ENCODE measurements at places on chromosomes 3 and 15.

DNA sequence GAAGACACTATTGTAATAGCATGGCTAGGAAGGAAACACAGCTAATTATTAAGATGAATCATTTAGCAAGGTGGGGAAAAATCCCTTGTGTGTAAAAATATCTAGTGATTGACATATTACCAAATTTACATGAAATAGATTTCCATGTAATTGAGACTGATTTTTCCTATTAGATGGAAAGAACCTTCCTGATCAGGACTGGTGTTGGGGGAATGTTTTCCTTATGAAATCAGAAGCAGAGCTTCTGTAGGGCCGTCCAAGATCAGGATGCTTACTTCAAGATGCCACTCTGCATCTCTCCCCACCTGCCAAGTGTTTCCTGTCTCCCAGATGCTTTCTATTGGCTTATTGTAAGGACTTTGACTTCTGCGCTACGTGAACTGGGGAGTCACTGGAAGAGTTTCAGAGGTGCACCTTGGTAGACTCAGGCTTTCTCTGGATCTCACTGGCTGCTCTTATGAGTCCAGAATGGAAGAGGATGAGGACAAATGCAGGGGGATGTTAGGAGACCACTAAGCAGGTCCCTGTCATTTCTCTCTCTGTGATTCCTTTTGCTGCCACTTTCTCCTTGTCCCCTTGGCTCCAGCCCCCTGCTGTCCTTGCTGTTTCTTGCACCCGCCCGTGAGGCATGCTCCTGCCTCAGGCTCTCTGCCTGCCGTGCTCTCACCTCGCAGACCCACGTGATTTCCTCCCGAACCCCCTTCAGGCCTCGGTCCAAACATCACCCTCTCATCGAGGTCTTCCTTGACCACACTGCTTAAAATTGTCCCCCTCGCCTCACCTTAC is 30.1 kb downstream of the BTD start:
- no peak for DNase-seq

- no peak for DNase-seq
These were observed 7.9 kb downstream of the FAH start for GRCh38 chr15:80160570-80161156.

DNA sequence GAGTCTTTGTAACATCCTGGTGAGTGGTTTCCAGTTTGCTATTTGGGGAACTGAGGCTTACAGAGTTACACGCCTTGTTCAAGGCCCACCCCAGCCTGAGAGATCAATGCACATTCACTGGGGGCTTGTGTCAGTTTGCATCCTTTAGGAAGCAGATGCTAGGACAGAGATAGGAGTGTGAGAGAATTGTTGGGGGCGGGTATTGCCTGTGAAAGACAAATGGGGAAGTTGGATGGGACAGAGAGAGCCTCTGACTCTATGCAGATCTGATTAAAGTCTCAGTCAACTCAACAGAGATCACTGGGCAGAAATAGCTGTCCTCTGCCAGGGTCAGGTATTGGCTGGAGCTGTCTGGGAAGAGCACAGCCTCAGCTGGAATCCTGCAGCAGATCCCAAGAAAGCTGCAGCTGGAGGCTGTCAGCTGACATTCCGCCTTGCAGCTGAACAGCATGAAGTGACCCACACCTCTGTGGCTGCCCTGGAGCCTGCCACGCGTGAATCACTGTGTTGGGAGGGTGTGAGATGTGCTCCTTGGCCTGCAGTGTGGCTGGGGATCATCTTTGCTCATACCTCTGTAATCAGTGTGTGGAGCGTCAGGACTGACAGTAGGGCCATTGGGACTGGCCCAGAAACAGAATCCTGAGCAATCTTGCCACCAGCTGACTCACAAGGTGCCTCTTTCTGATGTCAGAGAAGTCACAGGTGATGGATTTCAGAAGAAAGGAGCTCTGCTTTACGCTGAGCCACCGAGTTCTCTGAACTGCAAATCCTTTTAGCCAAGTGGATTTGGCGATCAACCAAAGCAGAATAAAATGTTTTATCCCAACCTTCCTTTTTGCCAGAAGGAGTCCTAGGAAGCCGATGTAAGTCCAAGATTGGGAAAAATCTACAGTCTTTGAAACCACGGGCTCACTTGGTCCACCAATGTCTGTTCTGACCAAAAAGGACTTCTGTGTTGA is 284.1 kb upstream of the LRRFIP2 start:
- no peak for DNase-seq

DNA sequence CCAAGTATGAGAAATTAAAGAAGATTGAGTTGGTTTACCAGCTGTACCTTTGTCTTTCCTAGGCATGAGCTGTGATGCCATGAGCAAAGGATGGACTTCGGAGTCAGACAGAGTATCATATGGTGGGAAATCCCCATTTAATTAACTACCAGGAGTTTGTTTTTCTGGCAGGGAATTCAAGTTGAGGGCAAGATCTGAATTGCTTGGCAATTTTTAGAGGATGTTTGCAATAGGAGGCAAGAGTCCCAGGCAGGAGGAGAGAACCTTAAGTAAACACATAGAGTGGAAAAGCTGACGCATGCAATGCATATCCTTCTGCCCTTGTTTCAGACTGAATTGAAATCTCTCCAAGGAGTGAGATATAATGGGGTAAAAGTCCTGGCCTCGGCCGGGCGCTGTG is 569.7 kb upstream of the MDFIC2 start:
- DNase-seq = no peak

Data from effector memory CD8-positive, alpha-beta T cell (primary cell).